NCI-H2081 treated with DMSO at 0.1 percent for 48 hours (cell line): ENCODE measurements at places on chromosomes 4 and X.

GRCh38 chr4:4419896-4420295 lies 33.0 kb downstream of the NSG1 start:
- DNase-seq, result no peak

DNA sequence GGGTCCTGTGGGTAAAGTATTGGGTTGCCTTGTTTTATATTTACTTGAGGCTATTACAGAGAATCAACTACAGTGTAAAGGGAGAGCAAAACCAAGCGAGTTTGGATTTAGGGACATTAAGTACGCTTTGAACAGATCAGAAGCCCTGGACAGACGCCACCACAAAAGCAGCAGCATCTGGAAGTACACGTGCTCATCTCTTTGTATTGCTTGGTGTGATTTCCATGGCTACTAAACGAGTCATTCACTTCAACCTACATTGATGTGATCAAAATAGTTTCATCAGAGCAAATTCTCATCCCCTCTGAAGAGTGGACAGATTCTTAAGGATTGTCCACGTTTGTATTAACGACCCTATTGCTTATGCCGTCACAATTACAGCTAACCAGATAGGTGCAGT lies 85.1 kb downstream of the SORBS2 start:
- no peak for DNase-seq

- no peak for DNase-seq
Observed at GRCh38 chr4:80608281-80608980, 272.9 kb downstream of the CFAP299 start.

DNA sequence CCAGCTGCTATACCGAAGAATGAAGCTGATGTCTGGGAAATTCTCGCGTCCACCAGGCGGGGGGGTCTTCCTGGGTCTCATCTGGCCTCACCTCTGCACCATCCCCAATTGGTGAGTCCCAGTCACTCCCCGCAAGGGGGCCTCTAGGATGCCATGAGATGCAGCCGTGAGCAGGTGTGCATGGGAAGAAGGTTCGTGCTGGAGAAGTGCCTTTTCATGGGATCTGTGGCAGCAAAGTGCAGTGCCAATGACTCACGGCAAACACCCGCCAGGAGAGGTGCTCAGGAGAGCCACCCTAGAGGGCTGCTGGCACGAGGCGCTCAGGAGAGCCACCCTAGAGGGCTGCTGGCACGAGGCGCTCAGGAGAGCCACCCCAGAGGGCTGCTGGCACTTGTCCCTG lies 55.1 kb downstream of the CPZ start:
- no peak for DNase-seq

DNA sequence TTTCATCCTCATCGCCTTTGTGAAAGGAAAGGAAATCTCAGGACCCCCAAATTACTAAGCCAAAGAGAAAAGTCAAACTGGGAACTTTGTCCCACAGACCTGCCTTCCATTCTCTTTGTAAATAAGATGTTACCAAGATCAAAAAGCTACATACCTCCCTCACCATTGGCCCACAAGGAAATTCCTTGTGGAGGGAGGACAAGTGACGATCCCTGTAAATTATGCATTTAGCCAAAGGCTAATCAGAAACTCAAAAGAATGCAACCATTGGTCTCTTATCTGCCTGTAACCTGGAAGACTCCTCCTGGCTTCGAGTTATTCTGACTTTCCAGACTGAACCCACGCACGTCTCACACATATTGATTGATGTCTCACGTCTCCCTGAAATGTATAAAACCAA lies 70.3 kb downstream of the SHOX start:
- DNase-seq, result no peak

- no peak for DNase-seq
Observed at GRCh38 chr4:145493166-145493565, 11.5 kb downstream of the SMAD1 start.

- DNase-seq, result no peak
Observed at GRCh38 chr4:81592701-81593100, 121.0 kb upstream of the RASGEF1B start.

GRCh38 chr4:159503236-159504008 lies 400.5 kb downstream of the RAPGEF2 start:
- DNase-seq, result no peak

DNA sequence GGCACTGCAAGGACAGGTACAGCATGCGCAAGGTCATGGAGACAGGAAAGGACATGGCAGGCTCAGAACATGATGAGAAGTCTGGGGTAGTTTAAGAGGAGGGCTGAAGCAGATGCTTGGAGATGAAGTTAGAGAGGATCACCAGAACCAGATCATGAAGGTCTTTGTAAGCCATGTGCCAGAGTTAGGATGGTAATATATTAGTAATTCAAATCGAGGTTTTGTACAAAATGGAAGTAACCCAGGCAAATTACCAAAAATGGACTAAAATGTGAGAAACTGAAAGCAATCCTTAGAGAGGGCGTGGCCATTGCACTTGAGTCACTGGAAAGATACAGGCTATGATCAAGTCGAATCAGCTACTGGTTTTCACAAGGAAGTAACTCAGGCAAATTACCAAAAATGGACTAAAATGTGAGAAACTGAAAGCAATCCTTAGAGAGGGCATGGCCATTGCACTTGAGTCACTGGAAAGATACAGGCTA lies 13.5 kb downstream of the RXFP1 start:
- DNase-seq, result no peak

DNA sequence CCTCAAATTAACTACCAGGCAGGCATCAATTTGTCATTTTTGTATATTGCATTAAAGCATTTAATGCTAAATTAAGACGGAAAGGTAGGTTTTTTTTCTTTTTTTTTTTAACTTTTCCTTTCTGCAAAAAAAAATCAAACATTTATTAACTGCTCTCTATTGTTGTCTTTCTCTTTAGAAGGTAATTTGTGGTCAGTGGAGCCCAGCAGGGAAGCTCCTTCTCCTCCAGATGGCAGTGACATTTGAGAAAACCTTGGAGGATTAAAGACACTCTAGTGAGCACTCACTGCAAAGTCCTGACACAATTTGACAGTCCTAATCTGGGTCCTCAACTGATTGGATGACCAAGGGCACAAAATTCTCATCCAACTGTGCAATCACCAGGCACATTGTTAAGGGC lies 102.4 kb downstream of the SLIT2 start:
- no peak for DNase-seq
